ENCODE measurements at places on chromosomes 2 and 18.

DNA sequence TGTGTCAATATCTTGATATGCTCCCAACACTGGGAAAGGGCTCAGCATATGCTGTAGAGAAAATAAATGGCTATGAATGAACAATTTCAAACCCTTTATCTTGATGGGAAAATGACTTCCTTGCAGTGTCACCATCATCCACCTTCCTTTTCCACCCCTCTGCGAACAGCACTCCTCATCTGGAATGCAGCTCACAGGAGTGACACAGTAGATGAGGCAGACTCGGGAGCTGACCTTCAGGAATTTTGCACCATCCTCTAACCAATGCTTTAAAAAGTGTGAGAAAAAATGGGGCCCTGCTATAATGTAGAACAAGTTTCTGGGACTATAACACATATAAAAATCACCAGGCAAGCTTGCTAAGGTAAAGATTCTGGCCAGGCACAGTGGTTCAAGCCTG lies 41.3 kb upstream of the YPEL5 start:
- DNase-seq = no peak

DNA sequence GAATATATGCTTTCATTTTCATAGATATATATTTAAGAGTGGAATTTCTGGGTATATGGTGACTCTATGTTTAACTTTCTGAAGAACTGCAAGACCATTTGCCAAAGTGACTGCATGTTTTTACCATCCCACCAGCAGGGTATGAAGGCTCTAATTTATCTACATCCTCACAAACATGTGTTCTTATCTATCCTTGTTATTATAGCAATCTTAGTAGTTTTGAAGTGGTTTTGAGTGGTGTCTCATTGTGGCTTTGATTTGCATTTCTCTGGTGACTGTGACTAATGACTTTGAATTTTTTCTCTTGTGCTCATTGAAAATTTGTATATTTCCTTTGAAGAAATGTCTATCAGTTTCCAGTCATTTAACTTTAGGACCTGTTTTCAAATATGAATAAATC lies 310.2 kb upstream of the NRP2 start:
- DNase-seq = no peak

DNA sequence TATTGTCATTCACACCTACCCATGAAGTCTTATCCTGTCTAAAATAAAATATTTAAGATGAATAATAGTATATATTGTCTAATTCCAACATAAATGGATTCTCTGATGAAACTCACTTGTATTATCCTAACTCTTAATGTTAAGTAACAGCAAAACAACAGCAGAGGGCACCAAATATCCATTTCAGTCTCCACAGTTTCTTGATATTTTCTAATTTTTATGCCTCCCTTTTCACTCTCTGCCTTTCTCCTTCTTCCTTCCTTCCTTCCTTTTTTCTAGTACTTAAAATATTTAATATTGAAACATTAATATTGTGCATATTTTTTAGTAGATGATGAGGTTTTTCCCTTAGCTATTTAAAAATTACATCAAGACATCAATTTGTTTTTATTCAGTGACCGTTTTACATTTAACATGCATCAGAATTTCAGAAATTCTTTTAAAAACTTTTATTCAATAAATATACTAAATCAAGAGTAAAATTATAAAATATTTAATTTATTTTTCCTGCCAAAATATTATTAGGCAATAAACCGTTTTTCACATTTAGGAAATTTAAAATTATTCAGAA lies 97.6 kb downstream of the WDR7 start:
- DNase-seq = no peak

GRCh38 chr2:83823229-83823628 lies 635.9 kb downstream of the SUCLG1 start:
- DNase-seq = no peak

DNA sequence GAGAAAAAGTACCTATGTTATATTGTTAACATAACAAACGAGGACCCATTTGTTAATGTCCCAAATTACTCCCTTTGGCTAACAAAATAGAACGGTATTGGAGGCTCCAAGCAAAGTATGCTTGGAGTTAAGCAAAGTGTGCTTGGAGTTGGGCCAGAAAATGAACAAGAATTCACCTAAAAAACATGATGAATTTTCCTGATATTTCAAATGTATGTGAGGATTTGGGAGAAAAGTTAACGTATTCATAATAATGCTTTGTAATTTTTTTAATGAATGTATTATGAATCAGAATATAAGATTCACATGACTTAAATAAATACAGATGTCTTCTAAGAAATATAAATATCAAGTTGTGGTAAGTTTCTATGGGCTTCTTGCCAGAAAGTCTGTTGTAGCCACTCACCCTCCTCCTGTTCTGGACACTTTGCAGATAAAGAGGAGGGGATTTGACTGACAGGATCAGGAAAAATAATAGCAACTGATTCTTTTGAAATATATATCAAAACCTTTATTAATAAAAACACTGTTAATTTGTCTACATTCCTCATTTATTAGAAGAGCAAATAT lies 423.7 kb upstream of the MMADHC start:
- DNase-seq = no peak

GRCh38 chr2:62586981-62587380 lies 81.0 kb upstream of the TMEM17 start:
- DNase-seq = no peak

DNA sequence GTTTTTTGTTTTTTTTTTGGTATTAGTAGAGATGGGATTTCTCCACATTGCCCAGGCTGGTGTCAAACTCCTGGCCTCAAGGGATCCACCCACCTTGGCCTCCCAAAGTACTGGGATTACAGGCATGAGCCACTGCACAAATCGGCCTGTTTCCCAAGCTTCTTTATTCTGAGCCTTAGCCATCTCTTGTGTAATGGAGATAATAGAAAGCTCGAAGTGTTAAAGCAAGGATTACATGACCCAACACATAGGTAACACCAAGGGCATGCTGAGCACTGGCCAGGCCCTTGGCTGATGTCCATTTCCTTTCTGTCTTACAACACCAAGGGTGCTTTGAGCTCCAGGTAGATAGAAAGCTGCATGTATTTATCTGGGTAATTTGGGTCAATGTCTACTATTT lies 187.8 kb upstream of the MEX3C start:
- no peak for DNase-seq

- DNase-seq = no peak
These were observed 34.1 kb upstream of the NXPH2 start for GRCh38 chr2:138814123-138814898.

- DNase-seq = no peak
These were observed 227.5 kb upstream of the APCDD1 start for GRCh38 chr18:10226971-10227370.

DNA sequence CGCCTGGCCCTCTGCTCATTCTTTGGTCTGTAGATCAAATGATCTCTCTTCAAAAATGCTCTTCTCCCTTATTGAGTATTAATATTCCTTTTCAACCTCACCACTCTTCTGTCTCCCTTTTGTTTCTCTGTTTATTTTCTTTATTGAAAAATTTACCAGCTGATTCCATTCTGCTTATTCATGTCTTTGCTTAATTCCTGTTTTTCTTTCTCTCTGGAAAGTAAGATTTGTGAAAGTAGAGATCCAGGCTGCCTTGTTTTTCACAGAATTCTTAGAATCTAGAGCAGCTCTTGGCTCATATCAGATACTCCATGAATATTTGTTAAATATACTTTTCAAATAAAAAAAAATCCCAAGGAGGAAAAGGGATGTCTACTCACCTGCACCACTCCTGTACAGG lies 157.0 kb downstream of the DOCK10 start:
- no peak for DNase-seq

DNA sequence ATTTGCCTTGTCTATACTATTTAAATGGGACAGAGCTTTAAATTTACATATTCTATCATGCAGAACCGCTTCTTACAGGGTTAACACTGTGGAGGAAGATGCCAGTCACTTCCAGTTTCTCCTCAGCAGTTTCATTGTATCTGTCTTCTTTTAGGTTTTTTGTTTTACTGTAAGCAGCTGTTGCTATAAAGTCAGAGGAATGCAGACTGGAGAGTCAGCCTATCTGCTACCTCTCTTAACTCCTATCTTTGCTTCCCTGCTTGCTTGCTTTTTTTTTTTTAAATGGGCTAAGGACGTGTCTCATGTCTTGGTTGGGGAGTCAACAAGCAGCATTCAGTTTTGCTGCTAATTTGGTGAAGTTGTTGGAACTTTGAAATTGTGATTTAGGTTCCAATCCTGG lies 8.9 kb downstream of the EPC2 start:
- DNase-seq = no peak

DNA sequence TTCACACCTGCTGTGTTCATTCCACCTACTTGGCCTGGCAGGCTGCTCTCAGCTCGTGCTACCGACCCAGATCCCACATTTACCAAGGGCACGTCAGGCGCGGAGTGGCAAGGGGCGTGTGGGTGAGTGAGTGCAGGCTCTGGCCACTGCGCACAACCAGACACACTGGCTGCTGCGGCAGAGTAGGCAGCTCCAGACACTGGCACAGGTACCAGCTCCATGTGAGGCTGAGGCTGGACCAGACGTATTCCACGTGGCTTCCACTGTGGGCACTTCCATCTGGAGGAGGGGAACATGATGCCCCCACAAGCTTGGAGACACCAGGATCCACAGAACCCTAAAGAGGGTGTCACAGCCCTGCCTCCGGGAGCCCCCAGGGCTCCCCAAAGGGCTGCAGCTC lies 74.6 kb upstream of the ZNF804A start:
- DNase-seq = no peak

GRCh38 chr2:230225486-230225885 lies at the start of gene SP140:
TSS of gene SP140 (plus strand) at chr2:230225736. CDS start at chr2:230225845, 109 bp downstream.
- peak; percentile 77 for DNase-seq

- DNase-seq = no peak
These were observed 154.9 kb upstream of the KYNU start for GRCh38 chr2:142722569-142722968.

DNA sequence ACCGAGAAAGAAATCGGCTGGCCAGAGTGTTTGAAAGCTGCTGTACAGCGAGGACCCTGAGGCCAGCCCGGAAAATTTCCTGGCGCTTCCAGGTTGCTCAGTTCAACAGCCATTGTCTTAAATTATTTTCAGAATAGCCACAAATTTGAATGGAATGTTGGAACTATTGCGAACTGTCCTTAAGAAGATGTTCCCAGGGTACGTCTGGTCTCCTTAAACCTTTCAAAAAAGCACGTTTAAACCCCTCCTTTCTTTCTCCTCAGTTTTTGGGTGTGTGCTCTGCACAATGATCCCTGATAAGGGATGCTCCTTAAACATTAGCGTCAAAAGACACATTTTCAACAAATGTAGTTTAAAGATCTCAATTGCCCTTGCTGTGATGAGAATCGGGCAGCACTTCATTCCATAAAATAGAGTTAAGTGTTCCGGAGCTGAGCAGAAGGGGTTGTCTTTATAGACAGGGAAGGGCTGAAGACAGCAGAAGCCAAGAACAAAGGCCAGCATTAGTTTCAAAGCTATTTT lies 14.5 kb upstream of the LPIN2 start:
- DNase-seq = no peak

DNA sequence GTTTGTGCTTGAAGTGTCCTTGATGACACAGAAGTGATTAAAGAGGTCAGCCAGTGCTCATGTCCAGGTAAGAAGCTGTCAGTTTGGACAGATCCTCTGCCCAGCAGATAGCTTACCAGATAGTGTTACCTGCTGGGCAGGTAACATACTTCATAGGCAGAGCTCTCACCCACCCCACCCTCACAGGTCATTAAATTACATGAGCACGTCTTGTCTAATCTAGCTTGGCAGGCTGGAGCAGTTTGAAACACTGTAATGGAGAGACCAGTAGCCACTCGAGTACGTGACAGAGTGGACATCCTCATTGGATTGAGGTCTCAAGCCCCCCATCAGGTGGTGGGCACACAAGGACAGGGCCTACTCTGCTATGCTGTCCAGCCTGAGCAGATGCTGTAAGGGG lies 27.1 kb downstream of the TTC32 start:
- DNase-seq = no peak

DNA sequence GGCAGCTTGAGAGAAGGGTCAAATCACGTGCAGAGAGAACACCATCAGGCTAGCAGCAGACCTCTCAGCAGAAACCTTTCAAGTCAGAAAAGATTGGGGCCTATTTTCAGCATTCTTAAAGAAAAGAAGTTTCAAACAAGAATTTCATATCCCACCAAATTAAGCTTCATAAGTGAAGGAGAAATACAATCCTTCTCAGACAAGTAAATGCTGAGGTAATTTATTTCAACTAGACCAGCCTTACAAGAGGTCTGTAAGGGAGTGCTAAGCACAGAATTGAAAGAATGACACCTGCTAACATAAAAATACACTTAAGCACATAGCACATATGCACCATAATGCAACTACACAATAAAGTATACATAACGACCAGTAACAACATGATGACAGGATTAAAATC lies 693.9 kb downstream of the NYAP2 start:
- no peak for DNase-seq

DNA sequence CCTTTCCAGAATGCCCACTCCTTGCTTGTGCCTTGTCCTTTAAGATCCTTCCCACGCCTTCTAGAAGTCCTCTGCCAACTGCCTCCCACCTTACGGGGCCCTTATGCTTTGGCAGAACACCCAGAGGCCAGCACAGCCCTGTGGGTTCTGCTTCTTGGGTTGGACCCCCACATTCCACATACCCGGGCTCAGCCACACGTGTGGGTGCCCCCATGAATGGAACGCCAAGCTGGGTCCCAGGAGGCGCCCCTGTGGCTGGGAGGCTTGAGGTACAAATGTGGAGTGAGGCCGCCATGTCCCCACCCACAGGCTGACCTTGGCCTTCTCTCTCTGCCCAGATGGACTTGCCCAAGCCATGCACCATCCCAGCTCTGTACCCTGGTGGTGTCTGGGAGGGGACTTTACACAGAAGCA lies 74.2 kb downstream of the STPG4 start:
- DNase-seq = no peak

DNA sequence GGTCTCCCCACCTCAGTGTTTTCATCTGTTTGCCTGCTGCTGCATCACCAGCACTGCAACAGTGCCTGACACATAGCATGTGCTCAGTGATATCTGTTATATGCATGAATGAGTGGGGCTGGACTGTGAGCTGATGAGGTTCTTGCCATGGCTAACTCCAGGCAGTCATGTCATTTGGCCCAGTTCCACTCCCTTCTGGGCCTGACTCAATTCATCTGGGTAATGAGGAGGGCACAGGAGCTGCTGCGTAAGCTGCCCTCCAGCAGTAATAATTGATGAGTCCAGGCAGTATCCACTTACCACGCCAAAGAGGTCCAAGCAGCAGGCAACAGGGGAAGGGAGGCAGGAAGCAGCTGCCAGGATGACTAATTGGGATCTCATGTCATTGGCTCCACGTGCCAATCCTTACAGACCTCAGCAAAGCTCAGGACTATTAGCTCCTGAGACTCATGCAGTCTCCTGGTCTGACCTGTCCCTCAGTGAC lies 34.1 kb upstream of the MAT2A start:
- no peak for DNase-seq

- DNase-seq = no peak
These were observed 109.7 kb downstream of the RGPD3 start for GRCh38 chr2:106358521-106358920.

All from activated CD4-positive, alpha-beta T cell treated with anti-CD3 and anti-CD28 coated beads, Interleukin-2, amount 50 U/mL, for 1 hour (primary cell).